ENCODE measurements at places on chromosomes 12 and 14. TPM values are rescaled to one million over a fixed set of nuclear protein-coding genes. Genes with fewer than 3 reads are reported as not detected.
A peak's percentile ranks its signal among the peaks of the same experiment; 100 is the strongest.

GRCh38 chr12:113766131-113766878 is 199.8 kb downstream of the RBM19 start:
- no peaks in the 10 kb centered on the region for H3K36me3 ChIP-seq
- no peak overlapping the region for H3K27ac ChIP-seq
- DNase-seq = peak; percentile 59

- H3K27ac ChIP-seq = no peak overlapping the region
- no peak overlapping the region for H3K4me3 ChIP-seq
- H3K4me1 ChIP-seq = no peaks in the 10 kb centered on the region
- DNase-seq = no peak
These were observed 26.2 kb upstream of the ETNK1 start for GRCh38 chr12:22598763-22599161.

DNA sequence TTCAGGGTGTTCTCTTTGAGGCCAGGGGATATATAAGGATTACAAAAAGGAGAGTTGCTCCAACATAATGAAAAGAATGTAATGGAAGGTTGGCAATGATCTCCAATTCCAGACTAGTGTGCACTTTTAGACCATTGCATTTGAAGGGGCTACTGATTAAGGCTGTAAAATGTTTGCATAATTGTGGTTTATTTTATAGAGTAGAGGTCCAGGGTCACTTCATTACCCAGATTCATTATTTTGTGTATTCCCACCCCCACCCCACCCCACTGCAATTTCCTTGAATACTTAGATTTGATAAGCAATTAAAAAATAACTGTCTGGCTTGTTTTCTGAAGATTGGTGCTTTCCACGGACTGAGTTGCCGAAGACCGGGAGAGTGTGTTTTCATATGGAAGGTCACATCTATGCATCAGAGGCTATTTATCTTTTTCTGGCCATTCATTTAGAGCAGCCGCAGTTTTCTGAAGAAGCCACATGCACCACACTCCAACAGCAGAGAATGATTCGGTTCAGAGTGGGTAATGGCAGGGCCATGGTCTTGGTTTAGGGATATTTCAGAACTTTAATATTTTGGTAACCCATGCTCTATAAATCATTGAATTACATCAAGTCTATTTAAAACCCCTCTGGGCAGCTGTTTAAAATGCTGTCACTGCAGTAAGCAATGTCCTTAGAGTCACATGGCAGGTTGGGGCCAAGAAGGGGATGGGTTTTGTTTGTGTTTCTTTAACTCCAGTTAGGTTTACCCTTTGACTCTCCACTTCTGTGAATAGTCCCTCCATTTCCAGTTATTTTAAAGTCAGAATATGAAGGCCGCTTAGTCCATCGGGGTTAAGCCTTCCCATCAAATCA is 94.6 kb downstream of the TMEM30B start:
- H3K27ac ChIP-seq = no peak overlapping the region
- H3K27me3 ChIP-seq = no peaks in the 10 kb centered on the region
- H3K4me1 ChIP-seq = peaks cover 10% of the 10 kb centered on the region
- H3K4me3 ChIP-seq = no peak overlapping the region
- no peaks in the 10 kb centered on the region for H3K36me3 ChIP-seq
- no peak for DNase-seq

GRCh38 chr12:57590864-57591781 is at the start of gene PIP4K2C:
TSS of gene PIP4K2C (plus strand) at chr12:57591192. CDS start at chr12:57591290, 98 bp downstream.
- no peaks in the 10 kb centered on the region for H3K27me3 ChIP-seq
- peak; percentile 90 for DNase-seq
- peak within 1 kb of the TSS; percentile 80 for H3K4me3 ChIP-seq
- H3K27ac ChIP-seq = peak within 1 kb of the TSS; percentile 26

Gene SLC38A1
- 253 TPM for total RNA-seq

Gene KLHL28
- total RNA-seq = 8.4 TPM

Gene OSBPL8
- total RNA-seq = 81.1 TPM

DNA sequence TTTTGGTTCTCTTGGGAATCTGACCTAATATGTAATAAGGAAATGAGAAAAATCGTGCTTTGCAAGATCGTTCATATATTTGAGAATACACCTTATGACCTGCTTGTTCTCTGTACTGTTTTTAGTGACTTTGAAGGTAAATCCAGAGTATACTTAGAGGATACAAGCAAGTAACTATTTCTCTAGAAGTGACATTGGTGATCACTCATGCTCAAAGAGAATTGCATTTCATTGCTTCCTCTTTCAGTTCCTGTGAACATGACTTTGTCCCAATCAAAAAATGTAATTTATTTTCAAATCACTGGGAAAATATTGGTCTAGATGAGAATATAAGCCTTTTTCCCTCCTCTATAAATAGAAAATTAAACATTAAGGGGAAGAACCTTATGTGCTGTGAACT is 2.7 kb downstream of the KTN1 start:
- no peak for DNase-seq
- H3K36me3 ChIP-seq = no peaks in the 10 kb centered on the region
- H3K27ac ChIP-seq = no peak overlapping the region
- no peak overlapping the region for H3K4me3 ChIP-seq
- H3K27me3 ChIP-seq = no peaks in the 10 kb centered on the region
- H3K4me1 ChIP-seq = peaks cover 4% of the 10 kb centered on the region
